ENCODE measurements at places on chromosomes 7 and 10. TPM values are rescaled to one million over a fixed set of nuclear protein-coding genes. Genes with fewer than 3 reads are reported as not detected.

Gene REPIN1
- 108 TPM for total RNA-seq

Gene TRPV5
- total RNA-seq = not detected

Gene ADAMTS14
- 0.26 TPM for total RNA-seq

Gene PLXNA4
- 16.0 TPM for total RNA-seq

Gene LRIT1
- not detected for total RNA-seq

Gene SLC29A4
- total RNA-seq = 2.9 TPM

Gene GJD4
- not detected for total RNA-seq

Gene UPK3B
- 1.4 TPM for total RNA-seq

Gene RNF32
- total RNA-seq = 0.59 TPM

Gene EPO
- total RNA-seq = not detected

Gene ITIH5
- 5.7 TPM for total RNA-seq

Gene COBL
- 56.5 TPM for total RNA-seq

Gene NANOS1
- 2.1 TPM for total RNA-seq

Gene FAM241B
- 4.6 TPM for total RNA-seq

Gene HYAL4
- total RNA-seq = not detected

Gene GPR141
- 0.79 TPM for total RNA-seq

Gene TTYH3
- total RNA-seq = 25.0 TPM

Gene WNT2
- 1.2 TPM for total RNA-seq

Gene DTX2
- 6.3 TPM for total RNA-seq

Gene SFRP4
- total RNA-seq = 3.5 TPM

Gene ADCYAP1R1
- 1.8 TPM for total RNA-seq

Gene MYL10
- total RNA-seq = not detected

Gene TSPAN12
- total RNA-seq = 60.4 TPM

Gene NKX2-3
- total RNA-seq = not detected

Gene CDK14
- total RNA-seq = 93.1 TPM

Gene GIMAP6
- total RNA-seq = 22.3 TPM

Gene LUC7L2
- 52.9 TPM for total RNA-seq

Gene TRPV6
- total RNA-seq = not detected

Gene NEUROD6
- not detected for total RNA-seq

Gene PRSS37
- not detected for total RNA-seq

Gene AKR1B15
- total RNA-seq = not detected

Gene ZNF735
- not detected for total RNA-seq

Gene HK1
- total RNA-seq = 278 TPM

Gene TFEC
- total RNA-seq = 4.3 TPM

Gene ACHE
- 13.7 TPM for total RNA-seq

Gene IPMK
- 2.1 TPM for total RNA-seq

Gene TAF3
- total RNA-seq = 8.9 TPM

Gene SLC16A9
- 4.3 TPM for total RNA-seq

Gene CUBN
- total RNA-seq = 0.78 TPM

Gene CYP26C1
- not detected for total RNA-seq

Gene PLA2G12B
- 6.0 TPM for total RNA-seq

Gene C10orf105
- 0.14 TPM for total RNA-seq

Gene LRRN3
- 44.8 TPM for total RNA-seq

Gene TMEM184A
- 0.62 TPM for total RNA-seq

Gene C10orf143
- 2.3 TPM for total RNA-seq

Gene CRTAC1
- 38.2 TPM for total RNA-seq

Gene FAM25G
- total RNA-seq = not detected

Measured in right cardiac atrium (tissue), 5 donors.